ENCODE measurements at places on chromosomes 5 and 9.
A peak's percentile ranks its signal among the peaks of the same experiment; 100 is the strongest.

DNA sequence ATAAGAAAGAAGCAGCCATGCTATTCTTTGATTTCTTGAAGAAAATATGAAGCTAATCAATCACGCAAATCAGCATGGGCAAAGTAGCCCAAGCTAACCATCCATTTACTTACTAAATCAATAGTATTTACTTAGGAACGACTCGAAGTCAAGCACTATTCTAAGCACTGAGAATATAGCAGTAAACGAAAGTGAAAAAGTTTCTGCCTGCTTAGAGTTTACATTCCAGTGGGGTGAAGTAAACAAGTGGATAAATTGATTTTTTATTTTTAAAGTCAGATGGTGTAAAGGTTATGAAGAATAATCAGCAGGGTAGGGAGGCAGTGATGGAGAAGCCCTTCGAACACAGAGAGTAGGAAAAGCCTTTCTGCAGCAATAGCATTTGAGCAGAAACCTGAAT, 5.5 kb downstream of the TSTD2 start:
- H3K4me1 ChIP-seq = peaks cover 17% of the 10 kb centered on the region
- no peak for DNase-seq

DNA sequence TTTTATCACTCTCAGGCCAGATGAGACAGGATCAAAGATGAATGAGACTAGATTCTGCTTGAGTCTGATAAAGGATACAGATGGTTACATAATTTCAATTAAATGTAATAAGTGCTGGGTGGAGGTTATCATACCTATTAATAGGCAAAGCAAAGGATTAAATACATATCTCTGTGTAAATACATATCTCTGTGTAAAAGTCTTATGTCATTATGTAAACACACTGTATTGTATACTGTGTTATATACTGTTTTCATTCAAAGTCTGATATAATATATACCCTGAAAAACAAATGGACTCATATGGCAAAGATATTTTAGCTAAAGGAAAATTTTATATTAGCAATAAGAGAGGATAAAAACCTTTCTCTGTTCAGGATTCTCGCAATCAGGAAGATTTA, 605.8 kb upstream of the PTGER4 start:
- no peaks in the 10 kb centered on the region for H3K36me3 ChIP-seq
- no peak overlapping the region for H3K27ac ChIP-seq
- no peaks in the 10 kb centered on the region for H3K4me1 ChIP-seq

DNA sequence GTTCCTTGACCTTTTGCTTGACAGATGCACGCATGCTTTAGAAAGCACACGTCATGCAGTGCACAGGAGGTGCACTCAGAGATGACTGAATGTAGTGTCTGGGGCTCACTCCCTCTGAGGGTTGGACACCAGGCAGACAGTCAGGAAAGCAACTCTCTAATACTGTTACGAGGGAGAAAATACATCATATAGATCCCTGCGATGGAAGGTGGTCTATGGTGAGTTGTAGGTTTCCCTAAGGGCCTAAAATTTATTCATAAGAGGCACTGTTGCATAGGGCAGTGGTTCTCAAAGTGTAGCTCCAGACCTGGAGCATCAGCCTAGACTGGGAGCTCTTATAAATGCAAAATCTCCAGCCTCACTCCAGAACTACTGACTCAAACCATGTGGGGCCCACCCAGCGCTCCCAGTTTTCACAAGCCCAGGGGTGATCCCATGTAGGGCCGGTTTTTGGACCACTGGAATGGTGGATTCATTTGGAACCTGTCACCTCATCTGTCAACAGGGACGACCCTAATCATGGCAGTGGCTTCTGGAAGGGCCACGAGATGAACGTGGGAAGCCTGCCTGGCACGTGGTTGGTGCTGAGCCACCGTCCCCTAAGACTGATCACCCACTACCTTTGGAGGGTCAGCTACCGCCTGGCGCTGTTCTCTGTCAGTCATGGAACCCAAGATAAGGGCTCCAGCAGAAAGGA, 16.8 kb upstream of the PHF19 start:
- no peak for DNase-seq
- no peaks in the 10 kb centered on the region for H3K27me3 ChIP-seq
- peak overlapping the region; percentile 67 for H3K4me3 ChIP-seq
- H3K4me1 ChIP-seq = peaks cover 76% of the 10 kb centered on the region
- peak overlapping the region; percentile 100 for H3K27ac ChIP-seq
- peaks cover 34% of the 10 kb centered on the region for H3K36me3 ChIP-seq

DNA sequence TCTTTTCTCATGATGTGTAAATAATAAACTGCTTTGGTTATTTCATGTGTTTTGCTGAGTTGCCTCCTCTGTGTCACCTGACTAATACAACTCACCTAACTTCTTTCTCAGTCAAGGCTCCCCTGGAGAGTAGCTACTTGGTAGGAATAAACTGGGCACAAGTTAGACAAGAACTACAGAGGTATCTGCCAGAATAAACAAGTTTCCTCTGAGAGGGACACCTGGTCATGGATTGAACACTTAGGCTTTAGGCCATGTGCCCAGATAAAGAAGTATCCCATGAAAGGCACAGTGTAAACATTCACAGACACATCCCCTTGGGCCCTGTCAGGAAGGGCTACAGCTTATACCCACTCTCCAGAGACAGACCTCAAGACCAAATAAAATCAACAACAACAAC, 532.5 kb downstream of the KIF4B start:
- no peaks in the 10 kb centered on the region for H3K36me3 ChIP-seq
- no peak overlapping the region for H3K4me3 ChIP-seq
- H3K27ac ChIP-seq = no peak overlapping the region
- no peak for DNase-seq

- no peak overlapping the region for H3K4me3 ChIP-seq
- no peak overlapping the region for H3K27ac ChIP-seq
- H3K36me3 ChIP-seq = no peaks in the 10 kb centered on the region
- no peak for DNase-seq
- H3K27me3 ChIP-seq = no peaks in the 10 kb centered on the region
Measured at GRCh38 chr9:24095246-24095645, 269.2 kb upstream of the ELAVL2 start.

- no peak overlapping the region for H3K27ac ChIP-seq
- no peak overlapping the region for H3K4me3 ChIP-seq
- no peaks in the 10 kb centered on the region for H3K4me1 ChIP-seq
- no peak for DNase-seq
- no peaks in the 10 kb centered on the region for H3K36me3 ChIP-seq
Measured at GRCh38 chr5:99807346-99807745, 727.8 kb upstream of the FAM174A start.

DNA sequence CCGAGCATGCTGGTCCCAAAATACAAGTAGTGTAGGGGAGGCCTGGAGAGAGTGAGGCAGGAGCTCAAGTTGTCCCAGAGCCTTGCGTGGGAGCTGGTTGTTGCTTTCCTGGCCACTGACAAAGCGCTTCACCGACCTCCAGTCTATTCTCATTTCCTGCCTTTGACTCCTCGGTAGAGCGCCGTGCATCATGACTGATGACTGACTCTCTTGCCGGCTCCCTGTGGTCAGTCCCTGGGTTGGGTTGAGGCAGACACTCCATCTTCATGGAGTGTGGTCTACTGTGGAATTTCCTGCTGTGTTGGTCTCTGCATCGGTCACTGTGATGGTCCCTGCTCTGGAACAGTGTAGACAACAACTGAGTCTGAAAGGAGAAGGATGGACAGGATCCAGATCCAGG, 175.1 kb upstream of the S1PR3 start:
- H3K4me3 ChIP-seq = no peak overlapping the region
- no peaks in the 10 kb centered on the region for H3K4me1 ChIP-seq
- H3K36me3 ChIP-seq = no peaks in the 10 kb centered on the region
- no peak overlapping the region for H3K27ac ChIP-seq
- DNase-seq = no peak

DNA sequence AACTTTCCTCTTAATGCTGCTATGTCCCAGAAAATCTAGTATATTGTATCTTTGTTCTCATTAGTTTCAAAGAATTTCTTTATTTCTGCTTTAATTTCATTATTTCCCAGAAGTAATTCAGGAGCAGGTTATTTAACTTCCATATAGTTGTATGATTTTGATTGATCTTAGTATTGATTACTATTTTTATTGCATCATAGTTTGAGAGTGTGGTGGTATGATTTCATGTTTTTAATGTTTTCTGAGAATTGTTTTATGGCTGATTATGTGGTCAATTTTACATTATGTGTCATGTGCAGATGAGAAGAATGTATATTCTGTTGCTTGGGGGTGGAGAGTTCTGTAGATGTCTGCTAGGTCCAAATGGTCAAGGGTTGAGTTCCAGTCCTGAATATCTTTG, 425.6 kb upstream of the RORB start:
- H3K4me1 ChIP-seq = peaks cover 5% of the 10 kb centered on the region
- H3K36me3 ChIP-seq = no peaks in the 10 kb centered on the region
- no peak for DNase-seq
- no peak overlapping the region for H3K4me3 ChIP-seq
- no peak overlapping the region for H3K27ac ChIP-seq

DNA sequence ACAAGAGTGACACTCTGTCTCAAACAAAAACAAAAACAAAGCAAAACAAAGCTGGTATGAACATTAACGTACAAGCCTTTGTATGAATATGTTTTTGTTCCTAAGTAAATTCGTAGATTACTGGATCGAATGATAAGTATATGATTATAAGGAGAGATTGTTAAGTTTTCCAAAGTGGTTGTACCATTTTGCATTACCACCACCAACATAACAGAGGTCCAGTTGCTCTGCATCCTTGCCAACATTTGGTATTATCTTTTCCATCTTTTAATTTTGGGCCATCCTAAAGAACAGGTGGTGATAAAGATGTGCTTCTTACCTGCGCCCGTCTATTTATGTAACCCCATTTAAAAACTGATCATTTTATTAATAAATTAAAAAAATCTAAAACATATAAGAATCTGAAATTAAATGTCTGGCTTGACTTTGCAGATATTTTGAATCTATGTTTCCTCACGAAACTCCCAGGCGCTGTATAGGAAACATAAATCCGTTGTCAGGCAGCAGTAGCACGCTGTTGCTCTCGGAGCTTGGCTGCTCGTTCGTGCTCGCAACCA, 593 bp upstream of the NAA35 start:
- H3K27ac ChIP-seq = peak overlapping the region; percentile 93
- no peaks in the 10 kb centered on the region for H3K27me3 ChIP-seq
- peaks cover 7% of the 10 kb centered on the region for H3K4me1 ChIP-seq
- H3K36me3 ChIP-seq = no peaks in the 10 kb centered on the region
- no peak for DNase-seq
- no peak overlapping the region for H3K4me3 ChIP-seq

- H3K4me1 ChIP-seq = no peaks in the 10 kb centered on the region
- H3K27ac ChIP-seq = no peak overlapping the region
- no peaks in the 10 kb centered on the region for H3K27me3 ChIP-seq
- H3K4me3 ChIP-seq = no peak overlapping the region
Measured at GRCh38 chr5:179876610-179876952, 18.0 kb upstream of the MRNIP start.

DNA sequence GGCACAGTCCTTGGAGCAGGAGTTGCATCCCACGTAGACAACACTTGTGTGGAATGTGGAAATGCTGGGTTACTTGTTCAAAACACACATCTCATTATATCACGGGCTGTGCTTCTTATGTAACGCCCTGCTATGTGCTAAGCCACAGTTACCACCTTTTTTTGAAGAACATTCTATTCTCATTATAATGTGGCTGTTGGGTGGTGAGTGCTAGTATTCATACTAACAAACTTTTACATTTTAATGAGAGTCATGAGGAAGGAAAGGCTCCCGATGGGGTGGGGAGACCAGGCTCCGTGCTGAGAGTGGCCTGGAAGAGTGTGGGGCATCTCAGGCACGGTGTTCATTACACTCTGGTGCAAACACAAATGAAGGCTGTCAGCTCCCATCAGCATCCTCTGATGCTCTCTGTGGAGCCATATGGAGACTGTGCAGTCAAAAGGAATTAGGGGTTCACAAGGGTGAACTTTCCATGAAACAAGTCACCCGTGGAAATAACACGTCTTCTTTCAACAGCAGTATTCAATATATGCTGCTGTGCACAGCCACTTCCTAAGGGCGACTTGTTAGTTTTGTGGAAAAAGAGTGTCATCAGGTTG, 153.1 kb upstream of the RAPGEF1 start:
- H3K27me3 ChIP-seq = no peaks in the 10 kb centered on the region
- no peaks in the 10 kb centered on the region for H3K4me1 ChIP-seq
- no peak for DNase-seq
- no peaks in the 10 kb centered on the region for H3K36me3 ChIP-seq

- H3K4me3 ChIP-seq = no peak overlapping the region
- no peaks in the 10 kb centered on the region for H3K27me3 ChIP-seq
- H3K4me1 ChIP-seq = peaks cover 10% of the 10 kb centered on the region
- H3K36me3 ChIP-seq = no peaks in the 10 kb centered on the region
- no peak for DNase-seq
- no peak overlapping the region for H3K27ac ChIP-seq
Measured at GRCh38 chr5:102794047-102794446, 38.9 kb downstream of the PAM start.

- DNase-seq = no peak
- no peaks in the 10 kb centered on the region for H3K4me1 ChIP-seq
- H3K27me3 ChIP-seq = peaks cover 13% of the 10 kb centered on the region
- H3K4me3 ChIP-seq = no peak overlapping the region
- no peaks in the 10 kb centered on the region for H3K36me3 ChIP-seq
Measured at GRCh38 chr5:159713254-159713653, 203.0 kb upstream of the ADRA1B start.
